Mesendoderm (in vitro differentiated cells): ENCODE measurements at places on chromosomes 11 and 22.

- no peak for DNase-seq
Measured at GRCh38 chr11:44906649-44907048, 44.0 kb downstream of the TP53I11 start.

- DNase-seq, result no peak
Measured at GRCh38 chr11:3197044-3197695, 21.4 kb downstream of the MRGPRG start.

GRCh38 chr11:57069942-57070341 lies 81.2 kb downstream of the OR5AK2 start:
- DNase-seq, result no peak

GRCh38 chr11:47918370-47918690 lies 62.0 kb upstream of the PTPRJ start:
- no peak for DNase-seq

DNA sequence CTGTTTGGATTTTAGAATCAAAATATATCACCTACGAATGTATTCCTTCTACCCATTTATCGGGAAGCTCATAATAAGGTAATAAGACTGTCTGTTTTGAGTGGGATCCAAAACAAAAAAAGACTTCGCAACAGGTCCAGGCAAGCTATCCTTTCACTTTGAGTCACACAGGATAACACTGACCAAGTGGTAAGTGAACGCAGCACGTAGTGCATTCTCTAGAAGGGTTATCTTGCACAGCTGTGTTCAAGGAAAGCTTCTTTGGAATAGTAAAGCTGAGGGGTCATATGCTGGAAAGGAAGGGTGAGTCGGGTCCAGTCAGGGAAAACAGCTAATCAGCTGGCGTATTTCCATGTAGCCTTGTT lies 22.3 kb upstream of the NRGN start:
- no peak for DNase-seq
